Ecto neural progenitor cell (in vitro differentiated cells): ENCODE measurements at places on chromosomes 2 and 18.

DNA sequence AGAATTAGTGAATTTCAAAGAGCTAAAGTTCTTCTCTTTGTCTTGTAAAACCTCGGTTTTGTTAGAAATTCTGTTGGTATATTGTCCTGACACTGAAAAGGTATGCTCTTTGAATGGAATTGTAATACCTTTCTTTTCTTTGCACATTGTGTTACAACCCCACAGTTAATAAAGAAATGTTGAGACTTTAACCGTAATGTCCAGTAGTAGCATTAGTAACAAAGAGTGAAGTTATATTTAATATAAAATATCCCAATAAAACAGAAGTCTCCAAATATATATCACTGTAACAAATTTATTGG lies 69.8 kb downstream of the EHBP1 start:
- no peak for DNase-seq

DNA sequence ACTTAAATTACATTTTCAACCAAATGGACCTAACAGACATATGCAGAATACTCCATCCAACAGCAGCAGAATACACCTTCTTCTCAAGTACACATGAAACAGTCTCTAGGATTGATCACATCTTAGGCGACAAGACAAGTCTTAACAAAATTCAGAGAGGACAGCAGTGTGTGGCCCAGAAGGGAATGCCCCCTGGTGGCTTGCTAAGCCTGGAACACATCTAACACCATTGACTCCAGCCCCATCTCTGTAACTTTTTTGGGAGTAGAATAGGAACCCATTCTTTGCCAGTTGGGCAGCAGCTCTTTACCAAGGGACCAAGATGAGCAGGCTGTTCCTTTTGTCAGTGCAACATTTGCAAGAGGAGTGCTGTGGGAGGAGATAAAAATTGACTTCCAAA lies 249.9 kb downstream of the PLCL1 start:
- DNase-seq: no peak

GRCh38 chr2:33497221-33497650 lies 20.8 kb downstream of the RASGRP3 start:
- DNase-seq: no peak

DNA sequence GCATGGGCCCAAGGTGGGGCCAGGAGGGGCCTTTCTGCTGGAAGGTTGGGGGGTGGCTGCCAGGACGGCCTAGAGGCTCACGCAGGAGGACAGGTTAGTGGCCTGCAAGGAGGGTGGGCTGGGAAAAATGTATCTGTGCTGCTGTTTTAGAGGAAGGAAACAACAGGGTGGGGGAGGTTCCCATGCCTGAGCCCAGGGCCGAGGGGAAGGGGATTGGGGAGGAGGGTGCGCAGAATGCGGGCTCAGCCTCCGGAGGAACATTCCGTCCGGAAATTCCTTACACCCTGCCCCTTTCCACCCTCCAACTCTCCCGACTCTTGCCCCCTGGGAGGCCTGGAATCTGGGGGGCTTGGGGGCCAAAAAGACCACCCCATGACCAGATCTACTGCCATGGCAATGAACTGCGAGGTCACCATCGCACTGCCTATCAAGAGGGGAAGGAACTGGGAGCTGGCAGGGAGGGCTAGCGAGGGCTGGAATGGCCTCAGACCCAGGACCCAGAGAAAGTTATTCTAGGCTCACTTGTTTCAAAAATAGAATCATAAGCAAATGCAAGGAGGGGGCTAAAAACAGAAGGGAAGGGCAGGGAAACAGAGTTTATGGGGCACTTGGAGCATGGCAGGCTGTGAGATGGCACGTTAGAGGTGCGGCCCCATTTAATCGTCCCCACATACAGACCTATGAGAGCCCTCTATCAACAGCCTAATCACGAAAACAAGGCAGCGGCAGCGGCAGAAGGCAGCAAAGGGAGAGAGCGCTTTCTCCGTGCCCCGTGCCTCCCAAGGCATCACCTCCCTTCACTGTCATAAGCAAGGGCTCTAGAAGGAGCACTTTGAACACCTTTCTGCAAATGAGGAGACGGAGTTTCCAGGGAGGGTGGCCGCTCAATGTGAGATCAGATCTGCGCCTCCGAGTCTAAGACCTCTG lies 90.4 kb downstream of the TNS1 start:
- DNase-seq: no peak

DNA sequence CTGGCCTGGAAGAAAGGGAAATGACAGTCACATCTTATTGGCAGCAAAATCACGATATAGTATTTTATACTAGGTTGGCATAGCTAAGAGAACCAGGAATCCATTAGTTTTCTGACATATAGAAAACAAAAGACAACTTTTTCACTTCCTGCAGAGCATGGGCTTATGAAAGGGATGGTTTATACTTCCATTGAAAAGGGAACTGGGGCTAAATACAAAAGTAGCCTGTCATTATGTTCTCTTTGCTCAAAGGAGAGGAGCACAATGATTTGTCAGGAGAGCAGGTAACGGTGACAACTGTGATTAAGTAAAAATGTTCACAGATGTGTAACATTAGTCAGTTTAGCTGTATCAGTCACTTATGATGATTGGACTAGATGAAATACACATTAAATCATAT lies 46.4 kb downstream of the SLC25A12 start:
- DNase-seq: no peak

DNA sequence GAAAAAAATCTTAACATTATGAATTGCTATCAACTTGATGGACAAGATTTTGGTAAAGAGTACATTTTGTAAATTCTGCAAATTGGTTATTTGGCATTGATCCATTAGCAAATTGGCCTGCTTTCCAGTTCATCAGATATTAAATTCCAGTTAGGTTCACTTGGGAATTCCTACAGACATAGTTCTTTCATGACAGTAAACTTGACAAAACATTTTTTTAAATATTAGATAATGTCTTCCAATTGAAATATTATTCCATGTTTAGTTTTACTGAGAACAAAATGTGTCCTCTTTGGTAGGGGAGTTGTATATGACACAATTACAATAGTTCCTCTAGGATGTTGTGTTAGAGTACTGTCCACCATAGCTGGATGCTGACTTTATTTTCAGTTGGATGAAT lies 141.9 kb downstream of the LCLAT1 start:
- DNase-seq: no peak

DNA sequence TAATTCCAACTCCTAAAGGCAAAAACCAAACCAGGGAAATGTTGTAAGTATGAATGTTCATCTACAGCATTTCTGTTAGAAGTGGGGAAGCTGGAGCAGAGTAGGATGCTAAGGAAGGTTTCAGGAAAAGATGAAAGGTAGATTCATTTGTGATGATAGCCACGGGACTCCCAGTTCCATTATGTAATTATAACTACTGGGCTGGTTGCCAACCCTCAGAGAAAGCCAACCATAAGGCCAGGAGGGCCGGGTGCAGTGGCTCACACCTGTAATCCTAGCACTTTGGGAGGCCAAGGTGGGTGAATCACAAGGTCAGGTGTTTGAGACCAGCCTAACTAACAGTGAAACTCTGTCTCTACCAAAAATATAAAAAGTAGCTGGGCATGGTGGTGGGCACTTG lies 288.9 kb upstream of the ETAA1 start:
- no peak for DNase-seq
